LoVo (cell line): ENCODE measurements at places on chromosomes 7 and 10.

- DNase-seq: no peak
These were observed 1151.7 kb upstream of the LRRN3 start for GRCh38 chr7:109939207-109939606.

GRCh38 chr10:66803174-66803573 is 122.7 kb upstream of the LRRTM3 start:
- DNase-seq: no peak

DNA sequence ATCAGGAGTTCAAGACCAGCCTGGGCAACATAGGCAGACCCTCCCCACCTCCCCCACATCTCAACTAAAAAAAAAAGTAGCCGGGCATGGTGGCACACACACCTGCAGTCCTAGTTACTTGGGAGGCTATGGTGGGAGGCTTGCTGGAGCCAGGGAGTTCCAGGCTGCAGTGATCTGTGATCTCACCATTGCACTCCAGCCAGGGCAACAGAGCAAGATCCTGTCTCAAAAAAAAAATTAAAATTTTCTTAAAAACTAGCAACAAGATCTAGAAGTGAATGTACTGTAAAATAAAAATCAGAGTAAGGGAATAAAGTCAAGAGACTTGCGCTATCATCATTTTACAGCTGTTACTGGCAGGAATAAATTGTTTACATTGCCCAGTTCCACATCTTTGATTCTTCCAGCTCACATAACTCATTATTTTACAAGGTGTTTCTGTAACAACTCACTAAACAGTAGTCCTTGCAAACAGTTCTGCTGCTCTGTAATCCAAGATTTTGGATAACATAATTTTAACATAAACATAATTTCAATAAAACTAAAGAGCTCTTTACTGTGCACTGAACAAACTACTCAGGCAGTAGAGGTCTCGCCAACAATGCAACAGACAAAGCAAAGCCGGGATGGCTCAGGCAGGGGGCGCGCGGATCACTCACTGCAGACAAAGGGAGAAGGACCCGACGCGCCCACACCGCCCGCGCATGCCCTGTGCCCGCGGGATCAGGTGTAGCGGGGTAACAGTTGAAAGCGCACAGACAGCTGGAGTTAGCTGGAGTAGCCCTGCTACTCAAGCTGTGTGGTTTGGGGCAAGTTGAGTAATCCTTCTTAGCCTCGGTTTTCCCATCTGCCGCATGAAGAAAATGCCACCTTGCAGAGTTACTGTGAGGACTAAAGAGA is 73.3 kb upstream of the NFE2L3 start:
- peak; percentile 83 for DNase-seq

DNA sequence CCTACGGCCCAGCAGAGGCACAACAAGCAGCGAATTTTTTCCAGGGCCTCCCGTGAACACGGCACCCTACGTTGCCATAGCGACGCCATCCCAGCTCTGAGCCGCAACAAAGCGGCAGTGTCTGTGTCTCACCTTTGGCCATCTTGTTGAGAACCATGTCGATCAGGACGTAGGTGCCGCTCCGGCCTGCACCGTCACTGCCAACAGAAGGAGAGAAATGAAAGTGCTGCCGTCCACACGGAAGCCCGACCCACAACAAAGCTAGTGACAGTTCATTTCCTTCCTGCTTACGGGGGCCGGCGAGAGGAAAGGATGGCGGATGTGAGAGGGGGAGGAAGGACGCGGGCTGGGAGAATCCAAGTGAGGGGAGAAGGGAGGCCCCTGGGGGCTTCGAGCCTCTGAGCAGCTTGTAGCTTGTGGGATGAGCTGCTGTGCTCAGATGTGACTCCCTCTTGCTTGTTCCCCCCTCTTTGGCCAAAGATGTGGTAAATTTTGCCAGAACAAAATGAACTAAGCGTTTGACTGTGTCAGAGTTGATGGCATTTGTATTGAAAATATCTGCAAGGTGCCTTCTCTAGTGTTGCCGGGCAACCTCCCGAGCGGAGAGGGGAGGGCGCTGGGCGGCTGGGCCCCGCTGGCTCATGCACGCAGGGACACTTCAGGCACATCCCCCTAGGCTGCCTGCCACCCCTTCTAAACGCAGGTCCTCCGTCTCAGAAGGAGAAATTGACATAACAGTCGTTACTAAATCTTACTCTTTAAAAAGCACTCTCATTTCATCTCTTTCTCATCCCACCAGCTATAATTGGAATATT is 232.2 kb downstream of the DNAJB6 start:
- no peak for DNase-seq

- no peak for DNase-seq
These were observed 120.8 kb upstream of the CDCA7L start for GRCh38 chr7:22066522-22066921.
